ENCODE measurements at places on chromosomes 7 and 10.

DNA sequence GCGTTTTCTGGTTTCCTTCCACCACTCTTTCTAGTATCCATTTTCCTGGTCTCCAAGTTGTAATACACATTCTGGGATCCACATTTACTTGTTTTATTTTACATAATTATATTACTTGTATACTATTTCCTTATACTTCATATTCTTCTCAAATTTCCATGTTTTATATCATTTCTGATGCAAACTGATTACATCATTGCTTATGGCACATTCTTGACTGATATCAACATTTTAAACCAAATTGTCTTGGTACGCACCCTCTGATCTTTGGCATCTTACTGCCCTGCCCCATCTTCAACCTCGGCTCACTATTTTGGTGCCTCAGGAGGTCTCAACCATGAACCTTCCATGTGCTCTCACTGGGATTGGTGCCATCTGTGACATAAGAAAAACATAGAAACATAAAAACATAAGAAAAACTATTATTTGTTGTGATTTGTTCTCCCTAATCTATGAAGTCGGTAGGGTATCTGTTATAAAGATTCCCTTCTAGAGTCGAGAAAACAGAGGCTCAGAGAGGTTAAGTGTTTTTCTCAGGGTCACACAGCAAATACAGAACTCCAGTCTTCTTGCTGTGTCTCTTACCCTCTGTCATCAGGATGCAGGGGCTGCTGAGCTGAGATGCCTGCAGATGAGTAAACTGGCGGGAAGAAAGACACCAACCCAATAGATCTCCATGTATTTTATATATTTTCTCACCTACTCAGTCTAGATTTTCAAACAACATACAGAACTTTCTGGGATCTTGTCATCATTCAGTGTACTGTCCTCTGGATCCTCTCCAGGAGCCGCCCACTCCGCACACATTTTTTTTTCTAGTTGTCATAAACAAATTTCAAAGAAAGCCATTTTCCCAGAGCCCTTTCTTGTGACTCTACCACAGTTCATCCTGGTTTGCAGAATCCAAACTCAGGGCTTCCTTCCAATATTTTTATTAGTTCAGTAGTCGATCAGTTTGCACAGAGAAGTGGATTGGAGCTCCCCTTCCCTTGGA is 79.5 kb downstream of the PARP12 start:
- no peak for DNase-seq

GRCh38 chr7:117188949-117189592 is 133.8 kb downstream of the WNT2 start:
- no peak for DNase-seq

DNA sequence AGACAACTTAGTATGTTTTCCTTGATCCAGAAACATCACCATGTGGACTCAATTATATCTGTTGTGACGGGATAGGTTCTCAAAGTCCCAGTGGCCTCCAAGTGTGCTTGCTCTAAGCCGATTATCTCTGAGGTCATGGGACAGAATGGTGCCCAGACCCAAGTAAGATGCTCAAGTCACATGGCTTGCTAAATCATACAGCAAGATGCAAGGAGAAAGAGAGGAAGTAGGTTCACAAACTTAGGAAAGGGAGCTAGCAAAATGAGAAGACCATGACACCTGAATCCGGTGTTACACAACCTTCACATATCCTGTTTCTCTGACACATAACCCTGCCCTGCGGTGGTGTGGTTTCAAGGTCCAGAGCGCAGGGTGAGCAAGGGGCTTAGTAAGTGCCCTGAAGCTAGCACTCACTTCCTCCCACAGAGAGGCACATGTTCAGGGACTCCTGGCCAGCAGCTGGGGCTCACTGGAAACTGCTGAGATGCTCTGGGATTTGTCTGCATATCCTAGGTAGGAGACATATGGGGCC is 590.9 kb upstream of the ANKRD30A start:
- no peak for DNase-seq

DNA sequence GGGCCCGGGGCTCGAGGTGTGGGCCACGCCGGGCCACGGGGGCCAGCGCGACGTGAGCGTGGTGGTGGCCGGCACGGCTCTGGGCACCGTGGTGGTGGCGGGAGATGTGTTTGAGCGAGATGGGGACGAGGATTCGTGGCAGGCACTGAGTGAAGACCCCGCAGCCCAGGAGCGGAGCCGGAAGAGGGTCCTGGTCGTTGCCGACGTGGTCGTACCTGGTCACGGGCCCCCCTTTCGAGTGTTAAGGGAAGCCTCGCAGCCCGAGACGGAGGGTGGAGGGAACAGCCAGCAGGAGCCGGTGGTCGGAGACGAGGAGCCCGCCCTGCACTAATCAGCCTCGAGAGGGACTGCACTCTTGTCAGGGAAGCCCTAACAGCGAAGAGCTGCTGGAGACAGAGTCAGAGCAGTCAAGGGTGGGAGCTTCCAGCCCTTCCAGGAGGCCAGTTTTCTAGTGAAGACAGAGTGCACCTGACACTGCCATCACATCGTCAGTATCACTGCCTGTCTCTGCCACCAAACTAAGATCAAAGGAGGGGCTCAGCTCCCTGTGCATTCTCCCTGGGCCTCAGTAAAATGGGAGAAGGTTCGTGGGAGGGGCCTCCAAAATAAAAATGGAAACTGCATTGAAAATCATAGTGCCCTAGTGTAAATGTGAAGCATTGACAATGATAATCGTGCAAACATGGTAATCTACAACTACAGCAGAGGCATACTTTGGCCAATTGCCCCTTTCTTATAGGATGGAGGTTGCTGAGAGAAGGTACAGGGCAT is 1.3 kb downstream of the MBLAC1 start:
- no peak for DNase-seq

- DNase-seq = no peak
These were observed 26.6 kb downstream of the MKX start for GRCh38 chr10:27719052-27719451.

DNA sequence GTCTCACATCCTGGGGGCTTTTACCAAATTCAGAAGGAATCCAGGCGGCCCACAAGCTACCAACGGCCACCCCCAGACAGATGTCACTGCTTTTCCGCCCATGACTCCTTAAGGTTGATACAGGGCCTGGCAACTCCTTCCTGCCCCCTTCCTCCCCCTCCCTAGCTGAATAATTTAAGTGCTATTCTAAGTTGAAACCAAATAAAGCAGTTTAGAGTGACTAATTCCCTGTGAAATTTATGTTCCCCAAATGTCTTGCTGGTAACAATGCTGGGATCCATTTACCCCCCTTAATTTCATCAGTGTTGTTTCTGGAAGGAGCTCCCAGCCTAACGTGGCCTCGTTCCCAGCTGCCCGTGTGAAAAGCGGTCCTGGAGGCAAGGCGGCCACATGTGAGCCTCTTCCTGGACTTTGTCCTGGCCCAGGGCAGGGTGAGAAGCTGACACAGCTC is 109.6 kb downstream of the TMEM130 start:
- no peak for DNase-seq

DNA sequence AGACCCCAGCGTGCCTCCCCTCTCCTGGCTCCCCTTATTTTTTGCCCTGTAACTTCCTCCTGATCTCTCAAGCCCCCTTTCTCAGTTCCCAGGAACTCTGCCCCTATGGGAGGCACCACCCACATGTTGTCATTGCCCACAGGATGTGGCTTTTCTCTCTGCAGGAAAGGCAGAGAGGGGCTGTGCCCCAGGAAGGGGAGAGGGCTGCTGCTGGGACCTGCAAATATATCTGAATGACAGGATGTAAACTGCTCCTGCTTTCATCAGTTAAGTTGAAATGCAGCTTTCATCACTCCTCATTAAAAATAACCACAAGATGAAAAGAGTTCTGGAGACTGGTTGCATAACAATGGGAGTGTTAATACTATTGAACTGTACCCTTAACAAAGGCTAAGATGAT is 103.3 kb downstream of the CLEC2L start:
- no peak for DNase-seq

- no peak for DNase-seq
These were observed 43.8 kb upstream of the ATRNL1 start for GRCh38 chr10:115049318-115049717.

DNA sequence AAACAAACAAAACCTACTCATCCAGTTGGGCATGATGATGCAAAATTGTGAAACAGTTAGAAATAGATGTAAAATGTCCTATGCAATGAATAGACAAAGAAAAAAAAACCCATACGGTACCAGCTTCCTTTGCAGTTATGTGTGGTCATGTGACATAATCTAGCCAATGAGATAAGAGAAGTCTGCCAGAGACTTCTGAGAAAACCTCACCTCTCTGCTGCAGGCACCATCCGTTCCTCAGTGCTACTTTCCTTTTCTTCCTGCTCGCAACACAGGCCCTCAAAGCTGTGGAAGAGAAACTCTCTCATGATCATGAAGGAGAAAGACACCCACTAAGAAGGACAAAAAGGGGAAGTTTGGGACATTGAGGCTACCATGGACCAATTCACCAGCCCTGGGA is 76.8 kb upstream of the CARD11 start:
- no peak for DNase-seq

GRCh38 chr10:71812913-71813590 is 38.0 kb downstream of the PSAP start:
- DNase-seq = no peak

DNA sequence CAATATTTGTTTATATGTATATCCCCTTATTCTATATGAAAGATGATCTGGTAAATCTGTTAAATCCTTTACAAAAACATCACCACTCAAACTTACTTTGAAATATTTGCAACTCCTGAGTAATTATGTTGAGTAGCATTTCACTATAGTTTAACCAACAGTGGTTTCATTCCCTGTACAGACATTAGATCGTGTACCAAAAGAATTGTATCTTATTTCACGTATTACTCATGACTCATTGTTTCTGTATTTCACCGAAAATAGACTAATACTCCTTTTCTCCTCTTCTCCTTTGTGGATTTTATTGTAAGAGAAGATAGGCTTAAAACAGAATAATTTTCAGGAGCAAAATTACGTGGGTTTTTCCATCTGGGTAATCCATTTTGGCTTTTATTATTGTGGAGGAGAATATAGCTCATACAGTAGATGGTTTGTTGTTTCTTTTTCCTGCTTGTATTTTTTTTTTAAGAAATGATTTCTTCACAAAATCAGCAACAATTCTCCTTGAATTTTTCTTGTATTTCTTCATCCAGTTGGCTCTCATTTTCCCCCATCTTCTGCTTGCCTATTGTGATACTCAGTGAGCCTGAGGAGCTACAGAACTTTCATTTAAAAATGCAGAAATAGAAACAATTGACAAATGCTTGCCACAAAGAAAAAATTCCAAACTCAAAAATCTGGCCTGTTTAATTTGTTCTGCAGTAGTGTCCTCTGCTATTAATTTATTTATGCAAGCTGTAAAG is 90.6 kb upstream of the OIT3 start:
- DNase-seq = no peak

DNA sequence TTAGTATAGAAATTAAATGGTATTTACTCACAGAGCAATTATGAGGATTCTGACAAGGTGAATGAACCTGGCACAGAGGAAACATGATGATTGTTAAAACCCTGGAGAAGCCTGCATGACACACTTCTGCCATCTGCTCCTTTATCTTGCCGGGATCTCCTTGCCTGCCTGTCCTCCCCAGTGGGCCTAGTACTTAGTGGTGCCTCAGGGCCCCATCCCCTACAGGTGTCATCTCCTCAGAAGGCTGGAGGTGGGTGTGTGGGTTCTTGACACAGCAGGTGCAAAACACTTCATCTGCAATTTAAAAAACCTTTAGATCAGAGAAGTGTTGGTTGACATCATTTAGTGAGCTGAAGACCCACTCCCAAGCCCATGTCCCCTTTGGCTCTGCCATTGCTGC is 261.2 kb downstream of the ADRA2A start:
- DNase-seq = no peak

Measured in stimulated activated CD8-positive, alpha-beta memory T cell treated with anti-CD3 and anti-CD28 coated beads, Interleukin-7, amount 100 ng/mL, for 1 hour (primary cell).